ENCODE measurements at places on chromosomes 5 and 9. TPM values are rescaled to one million over a fixed set of nuclear protein-coding genes. Genes with fewer than 3 reads are reported as not detected.

DNA sequence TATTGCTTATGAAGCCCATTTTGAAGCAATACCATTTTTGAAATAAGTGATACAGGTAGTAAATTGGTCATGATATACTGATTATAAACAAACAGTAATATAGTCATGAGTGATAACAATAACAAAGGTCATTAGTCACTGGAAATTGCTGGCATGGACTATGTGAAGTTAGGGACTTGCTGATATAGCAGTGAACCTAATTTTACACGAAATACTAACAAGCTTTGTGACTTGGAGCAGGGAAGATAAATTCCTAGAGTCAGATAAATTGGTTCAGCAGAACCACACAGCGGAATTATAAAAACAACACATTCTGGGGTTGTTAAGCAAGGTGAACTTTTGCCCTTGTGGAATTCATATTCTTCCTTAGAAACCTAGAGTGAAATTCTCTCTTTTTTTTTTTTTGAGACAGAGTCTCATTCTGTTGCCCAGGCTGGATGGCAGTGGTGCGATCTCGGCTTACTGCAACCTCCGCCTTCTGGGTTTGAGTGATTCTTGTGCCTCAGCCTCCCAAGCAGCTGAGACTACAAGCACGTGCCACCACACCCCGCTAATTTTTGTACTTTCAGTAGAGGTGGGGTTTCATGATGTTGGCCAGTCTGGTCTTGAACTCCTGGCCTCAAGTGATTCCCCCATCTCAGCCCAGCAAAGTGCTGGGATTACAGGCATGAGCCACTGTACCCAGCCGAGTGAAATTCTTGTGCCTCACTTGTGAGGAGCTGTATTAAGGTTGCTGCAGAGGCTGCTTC lies 6.0 kb downstream of the UGCG start:
- H3K4me3 ChIP-seq: no peak overlapping the region
- peaks cover 15% of the 10 kb centered on the region for H3K36me3 ChIP-seq
- peak; percentile 72 for DNase-seq
- peaks cover 38% of the 10 kb centered on the region for H3K4me1 ChIP-seq
- H3K27ac ChIP-seq: no peak overlapping the region

GRCh38 chr5:172903790-172904189 lies 55.4 kb upstream of the RPL26L1 start:
- DNase-seq: peak; percentile 95
- H3K27ac ChIP-seq: peak overlapping the region; percentile 99
- peaks cover 88% of the 10 kb centered on the region for H3K4me1 ChIP-seq
- H3K4me3 ChIP-seq: peak overlapping the region; percentile 72

DNA sequence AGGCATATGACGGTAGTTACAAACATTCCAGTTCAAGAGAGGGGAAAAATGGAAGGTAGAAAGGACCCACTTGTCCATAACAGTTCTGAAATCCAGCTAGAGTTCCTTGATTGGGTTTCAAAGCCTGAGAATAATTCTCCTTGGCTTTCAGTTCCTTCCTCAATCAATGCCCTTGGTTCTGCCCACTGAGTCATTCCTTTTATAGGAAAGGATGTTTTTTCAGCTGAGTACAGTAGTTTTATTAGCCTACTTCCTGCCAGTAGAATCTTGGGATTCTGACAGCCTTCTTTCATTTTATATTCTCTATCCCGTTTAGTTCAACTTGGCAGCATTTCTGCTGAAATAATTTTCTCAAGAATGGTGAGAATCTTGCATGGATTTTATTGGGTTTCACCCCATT lies 386.9 kb upstream of the SMC2 start:
- H3K4me1 ChIP-seq: no peaks in the 10 kb centered on the region
- H3K4me3 ChIP-seq: no peak overlapping the region
- H3K27ac ChIP-seq: no peak overlapping the region
- H3K36me3 ChIP-seq: no peaks in the 10 kb centered on the region
- DNase-seq: no peak

DNA sequence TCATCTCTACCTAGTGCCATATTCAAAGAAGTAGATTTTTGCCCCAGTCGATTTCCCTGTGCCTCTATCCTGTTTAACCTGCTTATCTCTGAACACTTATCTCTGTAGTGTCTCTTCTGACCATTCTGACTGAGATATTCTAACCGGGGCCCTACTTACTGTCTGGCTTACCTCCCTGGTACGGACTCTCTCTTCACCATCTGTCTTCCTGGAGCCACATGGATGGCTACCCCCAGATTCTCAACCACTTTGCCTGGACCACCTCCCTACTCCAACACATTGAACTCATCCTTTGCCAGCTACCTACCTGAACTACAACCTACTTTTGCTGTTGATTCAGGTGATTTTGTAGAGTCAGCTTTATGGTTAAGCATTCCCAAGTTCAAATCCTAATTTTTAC lies 397.4 kb upstream of the SLC24A2 start:
- no peaks in the 10 kb centered on the region for H3K36me3 ChIP-seq
- peaks cover 3% of the 10 kb centered on the region for H3K27me3 ChIP-seq
- no peaks in the 10 kb centered on the region for H3K4me1 ChIP-seq
- no peak overlapping the region for H3K4me3 ChIP-seq
- H3K27ac ChIP-seq: no peak overlapping the region

DNA sequence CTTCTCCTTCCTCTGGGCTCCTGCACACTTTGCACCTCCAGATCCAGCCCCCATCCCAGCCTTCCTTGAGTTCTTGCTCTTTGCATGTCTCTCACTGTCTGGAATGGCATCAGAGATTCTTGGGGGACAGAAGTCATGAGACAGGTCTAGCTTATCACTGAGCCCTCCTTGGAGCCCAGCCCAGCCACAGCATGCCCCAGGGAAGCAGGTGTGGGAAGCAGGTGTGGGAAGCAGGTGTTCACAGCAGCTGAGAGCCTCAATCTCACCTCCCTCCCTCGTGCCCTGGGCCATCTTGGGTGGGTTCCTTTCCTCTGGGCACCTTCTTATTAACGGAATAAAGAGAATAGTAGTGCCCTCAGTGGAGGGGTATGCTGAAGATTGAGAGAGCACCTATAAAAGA lies 27.2 kb downstream of the SLC6A7 start:
- H3K27me3 ChIP-seq: peaks cover 2% of the 10 kb centered on the region
- no peak overlapping the region for H3K4me3 ChIP-seq
- peaks cover 24% of the 10 kb centered on the region for H3K4me1 ChIP-seq
- no peaks in the 10 kb centered on the region for H3K36me3 ChIP-seq

DNA sequence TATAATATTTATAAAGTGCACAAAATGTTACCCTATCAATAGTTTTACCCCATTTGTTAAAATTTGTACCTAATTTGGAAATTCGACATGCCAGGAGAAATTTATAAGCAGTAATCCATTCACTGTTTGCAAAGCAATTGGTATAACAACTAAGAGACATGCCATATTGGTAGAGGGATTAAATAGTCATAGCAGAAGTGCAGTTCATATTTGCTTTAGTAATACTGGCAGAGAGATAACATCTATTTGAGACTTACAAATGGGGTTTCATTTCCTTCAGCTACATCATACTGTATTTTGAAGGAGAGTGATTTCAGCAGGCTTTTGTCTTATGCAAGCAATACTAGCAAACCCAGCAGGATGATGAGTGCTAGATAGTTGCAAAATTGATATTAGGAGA lies 610.4 kb upstream of the CDH10 start:
- no peak for DNase-seq
- H3K36me3 ChIP-seq: no peaks in the 10 kb centered on the region
- H3K4me3 ChIP-seq: no peak overlapping the region
- H3K27me3 ChIP-seq: no peaks in the 10 kb centered on the region

GRCh38 chr5:140011297-140011802 lies 31.7 kb downstream of the NRG2 start:
- no peak overlapping the region for H3K27ac ChIP-seq
- H3K36me3 ChIP-seq: no peaks in the 10 kb centered on the region
- peaks cover 17% of the 10 kb centered on the region for H3K27me3 ChIP-seq
- DNase-seq: no peak
- H3K4me3 ChIP-seq: no peak overlapping the region

DNA sequence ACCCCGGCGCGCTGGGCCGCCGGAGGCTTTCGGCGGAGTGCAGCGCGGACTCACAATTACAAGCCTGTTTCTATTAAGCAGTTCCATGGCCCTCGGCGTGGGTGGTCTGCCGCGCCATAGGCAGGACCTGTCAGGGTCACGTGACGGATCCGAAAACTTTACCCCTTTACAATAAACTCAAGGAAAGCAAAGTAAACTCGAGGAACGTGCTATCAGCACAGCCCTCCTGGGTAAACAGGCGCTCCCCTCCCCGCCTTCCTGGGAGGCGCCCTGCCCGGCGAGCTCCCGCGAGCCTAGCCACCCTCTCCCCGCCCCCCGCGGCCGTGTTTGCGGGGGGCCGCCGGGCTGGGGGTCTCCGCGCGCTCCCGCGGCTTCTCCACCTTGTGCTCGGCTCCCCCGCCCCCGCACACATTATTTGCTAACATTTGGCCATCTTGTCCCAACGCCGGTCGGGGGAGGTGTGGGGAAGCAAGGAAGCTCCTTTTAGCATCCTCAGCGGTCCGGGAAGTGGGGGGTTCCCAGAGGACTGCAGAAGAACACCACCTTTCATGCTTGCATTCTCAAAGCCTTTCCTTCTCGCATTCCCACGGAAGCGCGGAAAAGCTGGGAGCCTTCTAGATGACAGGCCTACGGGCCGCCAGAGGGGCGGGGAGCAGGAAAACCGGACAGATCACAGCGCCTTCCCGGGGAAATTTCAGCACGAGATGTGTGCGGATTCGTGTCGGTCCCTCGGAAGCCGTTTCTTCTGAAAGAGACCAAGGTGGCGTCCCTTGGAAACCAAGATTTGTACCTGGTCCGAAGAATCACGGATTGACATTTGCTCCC lies at the start of gene PTCH1:
TSS of gene PTCH1 (minus strand) at position 238 of the 825 bp plus-strand sequence.
- no peak for DNase-seq
- peaks cover 24% of the 10 kb centered on the region for H3K27me3 ChIP-seq
- H3K4me1 ChIP-seq: peaks cover 18% of the 10 kb centered on the region
- peak within 1 kb of the TSS; percentile 91 for H3K4me3 ChIP-seq
- H3K36me3 ChIP-seq: no peaks in the 10 kb centered on the region
- peak within 1 kb of the TSS; percentile 20 for H3K27ac ChIP-seq

DNA sequence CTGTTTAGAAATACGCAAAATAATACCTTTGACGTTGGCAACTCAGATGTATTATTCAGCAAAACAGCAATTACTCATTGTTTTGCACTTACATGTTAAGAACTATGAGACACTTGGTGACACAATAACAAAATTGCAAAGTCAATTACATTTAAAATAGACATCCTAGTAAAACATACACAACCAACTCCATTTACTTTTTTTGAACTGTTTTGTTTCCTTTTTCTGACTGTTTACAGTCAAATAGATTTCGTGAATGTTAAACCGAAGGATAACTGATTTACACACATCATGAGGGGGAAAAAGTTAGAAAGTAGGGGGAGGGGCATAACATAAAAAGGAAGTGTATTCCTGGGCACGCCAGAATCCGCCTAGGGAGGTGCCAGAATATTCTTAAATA lies 220.1 kb downstream of the MEF2C start:
- DNase-seq: no peak
- H3K4me3 ChIP-seq: no peak overlapping the region
- peaks cover 41% of the 10 kb centered on the region for H3K27me3 ChIP-seq
- H3K36me3 ChIP-seq: no peaks in the 10 kb centered on the region

- DNase-seq: no peak
- peaks cover 10% of the 10 kb centered on the region for H3K4me1 ChIP-seq
- no peak overlapping the region for H3K27ac ChIP-seq
- H3K4me3 ChIP-seq: no peak overlapping the region
- H3K27me3 ChIP-seq: peaks cover 2% of the 10 kb centered on the region
These were observed 26.9 kb upstream of the CEP120 start for GRCh38 chr5:123450114-123450513.

DNA sequence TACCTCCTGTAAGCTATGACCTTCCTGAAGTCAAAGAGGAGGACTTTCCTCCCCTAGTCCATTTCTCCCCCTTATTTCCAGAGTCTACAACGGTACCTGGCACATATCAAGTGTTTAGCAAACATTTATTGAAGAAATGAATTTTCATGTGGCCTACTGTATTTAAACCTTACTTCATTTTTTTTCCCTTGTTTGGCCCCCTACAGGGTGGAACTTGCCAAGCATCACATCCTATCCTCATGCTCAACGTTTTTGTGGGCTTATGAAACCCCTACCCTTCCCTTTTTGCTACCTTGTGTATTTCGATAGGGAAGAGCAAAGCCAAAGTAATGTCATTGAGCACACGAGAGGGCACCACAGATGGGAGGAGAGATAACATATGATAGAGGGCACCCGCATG lies 1857.8 kb upstream of the WWC1 start:
- H3K27me3 ChIP-seq: no peaks in the 10 kb centered on the region
- no peaks in the 10 kb centered on the region for H3K4me1 ChIP-seq
- no peak overlapping the region for H3K4me3 ChIP-seq
- H3K27ac ChIP-seq: no peak overlapping the region

DNA sequence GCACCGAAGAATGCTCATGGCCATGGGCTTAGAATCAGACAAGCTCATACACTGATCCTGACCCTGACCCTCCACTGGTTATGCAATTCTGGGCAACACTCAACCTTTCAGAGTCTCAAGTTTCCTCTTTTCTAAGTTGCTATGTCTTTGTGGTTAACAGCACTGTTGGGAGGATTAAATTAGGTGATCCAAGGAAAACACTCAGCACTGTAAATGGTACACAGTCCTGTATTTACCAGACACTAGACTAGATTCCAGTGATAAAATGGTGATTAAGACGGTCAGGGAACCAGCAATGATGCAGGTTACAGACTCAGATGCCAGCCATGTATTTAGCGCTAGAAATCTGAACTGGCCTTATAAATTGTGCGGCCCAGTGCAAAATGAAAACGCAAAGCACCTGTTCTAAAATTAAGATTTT lies 8.1 kb downstream of the ARL15 start:
- no peak overlapping the region for H3K27ac ChIP-seq
- peaks cover 3% of the 10 kb centered on the region for H3K27me3 ChIP-seq
- no peak overlapping the region for H3K4me3 ChIP-seq
- H3K36me3 ChIP-seq: no peaks in the 10 kb centered on the region
- DNase-seq: no peak
- peaks cover 15% of the 10 kb centered on the region for H3K4me1 ChIP-seq

- peaks cover 50% of the 10 kb centered on the region for H3K36me3 ChIP-seq
- DNase-seq: peak; percentile 95
- H3K27ac ChIP-seq: peak overlapping the region; percentile 52
- H3K4me1 ChIP-seq: peaks cover 48% of the 10 kb centered on the region
- peak overlapping the region; percentile 11 for H3K4me3 ChIP-seq
These were observed 101.7 kb downstream of the UBAP2 start for GRCh38 chr9:33946779-33947535.

- no peaks in the 10 kb centered on the region for H3K27me3 ChIP-seq
- no peak overlapping the region for H3K27ac ChIP-seq
- no peak overlapping the region for H3K4me3 ChIP-seq
These were observed 67.5 kb downstream of the USP20 start for GRCh38 chr9:129902740-129903134.

- H3K36me3 ChIP-seq: no peaks in the 10 kb centered on the region
- H3K27me3 ChIP-seq: peaks cover 27% of the 10 kb centered on the region
- no peak overlapping the region for H3K4me3 ChIP-seq
These were observed 68.4 kb downstream of the PSD2 start for GRCh38 chr5:139863855-139864558.

- no peaks in the 10 kb centered on the region for H3K36me3 ChIP-seq
- H3K27me3 ChIP-seq: no peaks in the 10 kb centered on the region
- no peaks in the 10 kb centered on the region for H3K4me1 ChIP-seq
- H3K27ac ChIP-seq: no peak overlapping the region
- DNase-seq: no peak
- no peak overlapping the region for H3K4me3 ChIP-seq
These were observed 638.0 kb downstream of the IRX1 start for GRCh38 chr5:4233671-4234070.

Gene DCTN3
- total RNA-seq: 158 TPM

Gene OXCT1
- 36.8 TPM for total RNA-seq

Gene PCDHGC3
- 132 TPM for total RNA-seq

Gene CCNI2
- not detected for total RNA-seq

Gene ITGA2
- 44.5 TPM for total RNA-seq

Gene ZNF608
- 0.85 TPM for total RNA-seq

Gene PLGRKT
- 19.9 TPM for total RNA-seq

Gene PCA3
- total RNA-seq: not detected

Gene NUTM2F
- not detected for total RNA-seq

Gene PNPLA7
- total RNA-seq: 1.1 TPM

Gene RNF224
- total RNA-seq: not detected
